Astrocyte (in vitro differentiated cells and primary cell): ENCODE measurements at places on chromosomes 2 and 18. TPM values are rescaled to one million over a fixed set of nuclear protein-coding genes. Genes with fewer than 3 reads are reported as not detected.

DNA sequence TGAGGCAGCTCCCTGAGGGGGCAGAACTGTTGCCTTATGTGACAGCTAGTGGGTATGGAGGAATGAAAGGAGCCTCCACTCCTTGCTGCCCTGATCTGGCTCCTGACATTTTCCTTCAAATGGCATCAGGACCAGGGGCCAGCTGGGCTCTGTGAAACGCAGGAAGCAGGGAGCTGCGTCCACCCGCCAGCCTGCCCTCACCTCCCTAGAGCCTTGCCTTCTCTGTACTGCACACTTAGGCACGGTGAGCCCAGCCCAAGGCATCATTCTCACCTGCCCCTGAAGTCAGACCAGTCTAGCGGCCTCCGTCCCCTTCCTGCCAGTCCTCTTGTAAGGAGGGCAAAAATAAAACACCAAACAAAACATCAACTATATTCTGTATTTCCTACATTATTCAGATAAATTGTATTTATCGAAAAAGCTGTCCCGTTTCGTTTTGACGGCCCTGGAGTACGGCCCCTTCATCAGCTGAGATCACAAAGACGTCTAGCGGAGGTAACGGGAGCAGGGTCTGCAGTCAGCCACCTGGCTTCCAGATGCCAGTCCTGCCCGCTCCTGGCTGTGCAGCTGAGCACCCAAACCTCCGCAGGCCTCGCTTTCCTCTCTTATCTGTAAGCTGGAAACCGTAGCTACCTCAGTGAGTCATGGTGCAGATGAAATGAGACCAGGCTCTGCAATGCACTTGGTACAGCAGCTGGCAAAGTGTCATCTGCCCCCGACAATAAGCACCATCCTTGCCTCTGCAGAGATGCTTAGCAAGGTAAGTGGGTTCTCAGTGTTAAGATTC lies 6.9 kb upstream of the CTDP1 start:
- DNase-seq, result no peak

DNA sequence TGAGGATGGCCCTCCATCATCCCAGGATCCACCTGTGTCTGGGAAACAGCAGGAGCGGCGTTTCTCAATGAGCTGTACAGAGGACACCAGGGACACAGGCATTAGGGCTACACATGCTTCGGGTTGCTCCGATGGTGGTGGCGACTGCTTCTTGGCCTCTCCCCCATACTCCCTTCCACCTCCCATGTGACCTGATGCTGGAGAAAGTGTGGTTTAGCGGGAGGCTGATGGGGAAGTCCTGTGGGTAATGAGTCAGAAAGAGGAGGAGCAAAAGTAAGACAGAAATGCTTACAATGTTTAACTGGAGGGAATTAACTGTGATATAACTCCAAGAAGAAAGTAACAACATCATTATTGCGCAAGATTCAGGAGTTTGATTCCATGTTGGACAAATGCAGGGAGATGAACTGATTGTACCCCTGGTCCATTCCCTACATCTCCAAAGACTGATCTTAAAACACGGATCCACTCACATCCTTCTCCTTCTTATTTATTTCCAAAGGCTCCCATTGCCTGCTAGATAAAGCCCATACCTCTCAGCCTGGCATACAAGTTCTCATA lies 186.6 kb downstream of the NRP2 start:
- DNase-seq, result peak; percentile 86

- DNase-seq, result no peak
Measured at GRCh38 chr2:195821566-195821932, 164.5 kb downstream of the SLC39A10 start.

GRCh38 chr2:45678791-45679348 lies 27.4 kb downstream of the PRKCE start:
- DNase-seq, result no peak

GRCh38 chr2:98656800-98657199 lies 48.4 kb downstream of the UNC50 start:
- DNase-seq, result no peak

DNA sequence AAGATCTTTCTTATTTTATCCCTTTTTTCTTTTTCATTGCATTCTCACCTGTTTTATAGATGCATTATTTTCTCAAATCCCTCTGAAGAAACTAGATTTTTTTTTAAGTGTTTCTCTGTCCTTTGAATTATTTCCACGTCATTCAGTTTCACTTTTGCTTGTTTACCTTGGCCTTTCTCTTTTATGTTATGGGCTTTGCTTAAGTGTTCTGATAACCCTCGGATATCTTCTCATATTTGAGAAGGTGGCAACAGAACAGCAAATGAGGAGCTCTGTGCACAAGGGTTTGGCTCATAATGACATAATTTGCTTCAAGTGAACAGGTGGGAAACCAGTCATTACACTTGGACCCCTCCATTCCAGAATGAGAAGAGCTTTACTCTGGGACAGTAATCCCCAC lies 111.9 kb downstream of the C1D start:
- no peak for DNase-seq

DNA sequence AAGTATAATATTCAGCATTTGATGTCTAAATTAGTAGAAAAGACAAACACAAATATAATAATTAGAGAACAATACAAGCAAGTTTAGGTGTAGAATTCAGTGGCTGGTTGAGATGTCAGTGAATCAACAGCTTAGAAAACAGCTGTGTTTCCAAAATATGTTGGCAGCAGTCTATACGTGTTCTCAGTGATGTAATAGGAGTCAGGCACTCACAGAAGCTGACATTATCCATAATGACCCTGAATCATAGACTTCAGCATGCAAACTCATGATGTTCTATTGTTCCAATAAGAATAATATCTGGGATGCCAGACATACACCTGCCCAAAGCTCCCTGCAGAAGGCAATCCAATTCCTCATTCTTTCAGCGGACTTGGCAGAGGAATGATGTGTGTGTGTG lies 164.7 kb downstream of the SLC8A1 start:
- DNase-seq, result peak; percentile 48

DNA sequence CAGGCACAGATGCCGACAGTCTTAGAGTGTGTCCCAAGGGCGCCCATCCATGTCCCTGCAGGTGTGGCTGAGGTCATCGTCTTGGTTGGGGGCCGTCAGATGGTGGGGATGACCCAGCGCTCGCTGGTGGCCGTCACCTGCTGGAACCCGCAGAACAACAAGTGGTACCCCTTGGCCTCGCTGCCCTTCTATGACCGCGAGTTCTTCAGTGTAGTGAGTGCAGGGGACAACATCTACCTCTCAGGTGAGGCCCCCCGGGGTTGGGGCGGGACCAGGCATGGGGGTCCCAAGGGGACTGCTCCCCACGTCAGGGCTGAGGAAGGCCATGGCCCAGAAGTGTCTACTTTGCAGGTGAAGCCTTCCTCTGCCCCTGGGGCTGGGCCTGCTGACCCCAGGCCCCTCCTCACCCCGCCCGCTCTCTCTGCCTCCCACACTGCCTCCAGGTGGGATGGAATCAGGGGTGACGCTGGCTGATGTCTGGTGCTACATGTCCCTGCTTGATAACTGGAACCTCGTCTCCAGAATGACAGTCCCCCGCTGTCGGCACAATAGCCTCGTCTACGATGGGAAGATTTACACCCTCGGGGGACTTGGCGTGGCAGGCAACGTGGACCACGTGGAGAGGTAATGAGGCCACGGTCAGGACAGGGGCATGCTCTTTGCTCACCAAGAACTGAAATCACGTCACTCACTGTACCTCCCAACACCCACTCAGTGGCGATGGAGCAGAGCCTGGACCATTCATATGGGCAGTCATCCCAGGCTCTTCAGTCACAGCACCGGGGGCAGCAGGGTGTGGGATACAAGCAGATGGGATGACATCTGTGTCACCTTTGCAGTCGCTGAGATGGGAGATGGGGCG lies 230.8 kb downstream of the ATAD2B start:
- no peak for DNase-seq

DNA sequence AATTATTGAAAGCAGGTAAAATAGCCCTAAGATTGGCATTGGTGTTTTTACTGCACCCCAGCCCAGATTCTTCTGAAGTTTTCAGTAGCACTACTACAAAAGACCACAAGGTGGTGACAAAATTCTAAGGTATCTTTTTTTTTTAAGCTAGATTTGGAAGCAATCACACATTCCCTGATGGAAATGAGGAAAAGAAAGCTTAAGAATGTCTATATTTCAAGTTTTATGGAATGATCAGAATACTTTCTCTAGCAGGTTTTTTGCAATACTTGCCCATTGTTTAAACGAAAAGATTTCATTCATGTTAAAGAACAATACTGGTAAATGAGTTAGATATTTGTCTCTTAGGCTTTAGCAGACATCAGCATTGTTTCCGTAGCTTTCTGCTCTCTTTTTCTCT lies 32.1 kb upstream of the ZNF638 start:
- peak; percentile 10 for DNase-seq

DNA sequence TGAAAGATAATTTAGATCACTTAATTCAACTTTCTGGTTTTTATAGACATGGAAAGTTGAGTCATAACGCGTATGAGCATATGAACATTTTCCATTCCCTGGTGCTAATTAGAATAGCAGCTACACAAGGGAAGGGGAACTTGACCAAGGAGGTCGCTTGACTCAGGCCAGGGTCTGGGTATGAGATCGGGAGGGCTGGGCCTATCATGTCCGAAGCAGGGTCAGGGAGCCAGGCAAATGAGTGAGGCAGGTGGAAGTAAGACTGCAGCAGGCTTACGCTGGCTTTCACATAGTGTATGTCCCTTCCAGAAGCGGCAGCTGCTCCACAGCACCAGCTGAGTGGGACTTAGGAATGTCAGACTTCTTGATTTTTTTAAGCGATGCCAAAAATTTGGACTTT lies 14.7 kb downstream of the RALB start:
- DNase-seq, result no peak

DNA sequence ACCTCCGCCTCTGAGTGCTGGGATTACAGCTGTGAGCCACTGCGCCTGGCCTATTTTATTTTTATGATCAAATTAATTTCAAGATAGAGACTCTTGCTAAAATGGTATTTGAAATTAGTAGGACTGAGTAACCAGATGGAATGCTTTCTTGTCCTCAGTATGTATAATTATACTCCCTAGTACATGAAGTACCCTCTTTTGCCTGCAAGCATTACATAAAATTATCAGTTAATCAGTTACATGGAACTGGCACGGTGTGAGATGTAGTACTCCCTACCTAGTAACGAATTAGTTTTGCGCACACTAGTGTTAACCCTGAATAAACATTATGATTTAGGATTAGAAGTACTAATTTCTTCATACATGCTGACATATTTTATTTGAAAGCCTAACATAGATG lies 41.6 kb downstream of the RBBP8 start:
- DNase-seq, result no peak

DNA sequence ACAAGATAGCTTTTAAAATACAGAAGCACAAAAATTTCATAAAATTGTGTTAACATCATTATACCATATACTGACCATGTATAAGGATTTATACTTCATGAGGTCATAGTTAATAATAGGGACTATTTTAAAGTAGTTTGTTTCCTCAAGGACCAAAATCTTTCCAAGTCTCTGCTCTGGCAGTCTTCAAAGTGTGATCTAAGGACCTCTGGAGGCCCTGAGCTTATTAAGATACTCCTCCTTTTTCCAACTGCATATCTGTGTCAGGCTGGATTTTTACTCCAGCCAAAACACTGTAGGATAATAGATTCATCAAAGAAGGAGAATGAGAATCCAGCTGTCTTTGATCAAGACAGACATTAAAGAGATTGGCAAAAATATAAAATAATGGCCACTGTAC lies 1.7 kb upstream of the SCYGR2 start:
- DNase-seq, result no peak

- peak; percentile 92 for DNase-seq
Measured at GRCh38 chr2:73938718-73939352, 12.2 kb downstream of the DGUOK start.

- DNase-seq, result no peak
Measured at GRCh38 chr2:99485411-99485810, 4.4 kb downstream of the REV1 start.

GRCh38 chr18:55735199-55735855 lies 147.3 kb upstream of the TCF4 start:
- DNase-seq, result no peak

DNA sequence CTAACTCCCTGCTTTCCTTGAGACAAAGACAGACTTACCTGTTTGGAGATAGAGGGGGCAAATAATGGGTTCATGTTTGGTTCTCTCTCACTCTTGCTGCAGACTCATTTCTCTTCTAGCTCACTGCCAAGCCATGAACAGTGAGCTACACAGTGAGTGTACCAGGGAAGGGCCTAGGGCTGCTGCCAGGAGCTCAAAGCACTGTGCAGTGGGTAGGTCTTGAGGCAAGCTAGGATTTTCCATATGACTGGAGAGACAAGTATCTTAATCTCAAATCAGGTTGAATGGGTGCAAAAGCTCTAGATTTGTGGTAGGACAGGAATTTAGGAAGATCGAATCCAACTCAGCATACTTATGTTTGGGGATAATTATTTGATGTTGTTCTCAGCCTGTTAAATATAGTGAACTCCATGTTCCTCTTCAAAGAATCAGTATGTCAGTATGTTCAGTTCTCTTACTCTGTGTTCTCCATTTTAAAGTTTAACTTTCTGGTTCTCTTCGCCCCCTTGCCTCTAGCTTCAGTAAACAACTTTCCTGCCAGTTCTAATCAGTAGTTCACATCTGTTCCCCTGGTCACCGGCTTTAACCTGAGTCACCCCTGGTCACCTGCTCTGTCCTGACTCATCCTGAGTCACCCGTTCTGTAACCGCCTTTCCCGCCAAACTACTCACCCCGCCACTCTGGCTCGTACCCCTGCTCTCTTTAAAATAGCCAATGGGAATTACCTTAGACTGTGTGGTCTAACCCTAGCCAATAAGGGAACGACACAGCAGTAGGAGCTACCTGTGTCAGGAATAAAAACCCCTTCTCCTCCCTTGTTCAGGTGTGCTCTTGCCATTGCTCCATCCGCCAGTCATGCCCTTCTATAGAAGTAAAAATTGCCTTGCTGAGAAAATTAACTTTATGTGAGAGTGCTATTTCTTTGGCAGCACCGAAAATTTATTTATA lies 21.9 kb downstream of the SLC25A52 start:
- no peak for DNase-seq

DNA sequence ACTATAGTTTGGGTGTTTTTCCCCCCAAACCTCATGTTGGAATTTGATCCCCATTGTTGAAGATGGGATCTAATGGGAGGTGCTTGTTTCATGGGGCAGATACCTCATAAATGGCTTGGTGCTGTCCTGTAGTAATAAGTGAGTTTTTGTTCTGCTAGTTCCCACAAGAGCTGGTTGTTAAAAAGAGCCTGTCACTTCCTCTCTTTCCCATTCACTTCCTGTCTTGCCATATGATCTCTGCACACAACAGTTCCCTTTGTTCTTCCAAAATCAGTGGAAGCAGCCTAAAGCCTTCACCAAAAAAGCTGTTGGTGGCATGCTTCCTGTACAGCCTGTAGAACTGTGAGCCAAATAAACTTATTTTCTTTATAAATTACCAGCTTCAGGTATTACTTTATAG lies 768.2 kb upstream of the VRK2 start:
- no peak for DNase-seq

GRCh38 chr2:141820893-141821292 lies 309.9 kb downstream of the LRP1B start:
- DNase-seq, result no peak

LMAN1 gene
- total RNA-seq, result 123 and 141 TPM in 2 replicates

CSRNP3 gene
- 5.9 and 6.5 TPM in 2 replicates for total RNA-seq

DYSF gene
- total RNA-seq, result 123 and 140 TPM in 2 replicates

G6PC2 gene
- not detected in 2 replicates for total RNA-seq

SMAD7 gene
- total RNA-seq, result 62.9 and 76.2 TPM in 2 replicates

BCL2 gene
- 1.0 and 1.7 TPM in 2 replicates for total RNA-seq

C2orf74 gene
- total RNA-seq, result 9.0 and 11.5 TPM in 2 replicates

GPBAR1 gene
- 0.55 and 0.70 TPM in 2 replicates for total RNA-seq

NEU4 gene
- 0.09 and 0.22 TPM in 2 replicates for total RNA-seq
